ENCODE measurements at places on chromosomes 5 and 9.

DNA sequence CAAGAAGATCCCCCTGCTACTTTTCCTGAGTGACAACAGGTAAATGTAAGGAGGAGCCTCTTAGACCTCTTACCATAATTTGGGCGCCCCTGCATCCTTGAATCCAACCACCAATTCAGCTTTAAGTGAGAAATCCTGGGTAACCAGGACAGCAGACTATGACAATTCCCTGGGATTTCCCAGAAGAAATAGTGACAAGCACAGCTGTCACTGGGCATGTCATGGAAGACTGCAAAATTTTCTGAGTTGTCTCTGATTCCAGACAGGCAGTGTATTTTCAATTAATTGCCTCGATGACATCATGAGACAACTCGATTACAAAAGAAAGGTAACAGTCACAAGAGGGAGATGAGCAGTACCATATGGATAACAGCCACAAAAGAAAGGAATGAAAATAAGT lies 256.9 kb downstream of the BNC2 start:
- DNase-seq = no peak

DNA sequence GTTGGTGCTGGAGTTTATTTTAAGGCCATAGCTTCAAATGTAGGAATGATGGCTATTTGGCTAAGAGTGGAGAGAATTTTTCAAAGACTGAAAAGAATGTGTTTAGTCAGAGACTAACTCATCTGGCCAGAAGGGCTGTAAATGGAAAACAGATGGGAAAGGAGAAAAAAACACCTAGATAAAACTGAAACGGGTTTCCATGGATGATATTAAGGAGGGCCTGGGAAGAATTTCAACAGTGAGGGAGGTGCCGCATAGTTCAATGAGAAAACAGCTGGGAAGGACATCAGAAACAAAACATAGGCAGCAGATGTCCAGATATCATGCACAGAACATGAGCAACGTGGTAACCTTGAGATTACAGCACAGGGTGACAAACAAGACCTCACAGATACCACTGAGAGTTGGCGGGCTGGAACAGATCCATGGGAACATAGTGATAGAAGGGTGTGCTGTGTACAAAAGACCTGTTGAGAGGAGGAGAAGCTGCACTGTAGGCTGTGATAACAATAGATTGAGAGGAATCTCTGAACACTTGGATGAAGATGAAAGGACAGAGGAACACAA lies 31.2 kb upstream of the RAD23B start:
- peak; percentile 98 for DNase-seq

GRCh38 chr5:171578049-171578828 lies 158.8 kb downstream of the FGF18 start:
- peak; percentile 37 for DNase-seq

- DNase-seq = peak; percentile 30
Measured at GRCh38 chr5:90558344-90559192, at the start of gene ADGRV1. Gene ADGRV1, plus strand, starts transcription at chr5:90558797. Its CDS starts 99 bp downstream, at chr5:90558896.

DNA sequence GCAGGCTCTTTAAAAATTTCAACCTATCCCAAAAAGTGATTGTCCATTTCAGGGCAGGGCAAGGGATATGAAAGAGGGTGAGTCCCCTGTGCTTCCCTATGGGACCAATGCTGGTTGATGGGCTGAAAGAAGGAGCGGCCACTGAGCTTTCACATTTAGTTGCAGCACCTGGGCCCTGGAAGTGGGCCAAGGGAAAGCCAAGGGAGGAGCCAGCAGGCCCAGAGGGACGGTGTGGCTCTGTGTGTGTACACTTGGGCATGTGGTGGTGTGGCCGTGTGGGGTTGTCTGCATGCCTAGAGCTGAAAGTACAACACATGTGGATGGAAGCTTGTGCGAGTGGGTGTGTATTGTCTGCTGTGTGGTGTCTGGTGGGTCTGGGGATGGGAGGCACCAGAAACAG lies 14.0 kb upstream of the PSMD5 start:
- DNase-seq = no peak

DNA sequence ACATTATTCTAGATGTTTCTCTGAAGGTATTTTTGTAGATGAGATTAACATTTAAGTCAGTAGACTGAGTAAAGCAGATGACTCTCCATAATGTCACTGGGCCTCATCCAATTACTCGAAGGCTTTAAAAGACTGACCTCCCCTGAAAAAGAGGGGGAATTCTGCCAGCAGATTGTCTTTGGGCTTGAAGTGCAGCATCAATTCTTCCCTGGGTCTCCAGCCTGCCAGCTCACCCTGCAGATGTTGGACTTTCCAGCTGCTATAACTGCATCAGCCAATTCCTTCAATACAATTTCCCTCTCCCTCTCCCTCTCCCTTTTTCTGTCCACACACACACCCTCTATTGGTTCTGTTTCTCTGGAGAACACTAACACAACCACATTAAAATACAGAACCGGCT lies 472.8 kb downstream of the SPOCK1 start:
- peak; percentile 13 for DNase-seq

GRCh38 chr5:134248256-134248655 lies 22.4 kb upstream of the PPP2CA start:
- no peak for DNase-seq

DNA sequence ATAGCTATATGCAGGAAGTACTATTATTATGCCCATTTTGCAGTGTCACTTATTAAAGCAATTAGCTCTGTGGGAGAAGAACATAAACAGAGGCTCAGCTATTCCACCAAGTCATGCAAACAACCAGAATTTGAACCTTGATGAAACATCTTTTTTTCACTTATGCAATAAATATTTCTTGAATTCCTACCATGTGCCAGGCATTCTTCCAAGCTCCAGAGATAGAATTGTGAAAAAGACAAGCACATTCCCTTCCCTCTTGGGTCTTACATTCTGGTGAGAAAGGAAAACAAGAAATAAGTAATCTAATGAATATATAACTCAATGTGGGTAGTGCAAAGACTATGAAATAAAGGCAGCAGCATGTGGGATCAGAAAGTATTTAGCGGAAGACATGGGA lies 32.1 kb upstream of the ADRB2 start:
- DNase-seq = peak; percentile 47

- no peak for DNase-seq
Measured at GRCh38 chr9:71755869-71756268, 12.4 kb downstream of the CEMIP2 start.

Data from fibroblast of the aortic adventitia (primary cell).